ENCODE measurements at places on chromosomes 2 and 18.

GRCh38 chr18:9849407-9850283, 36.1 kb upstream of the TXNDC2 start:
- peak; percentile 48 for DNase-seq

DNA sequence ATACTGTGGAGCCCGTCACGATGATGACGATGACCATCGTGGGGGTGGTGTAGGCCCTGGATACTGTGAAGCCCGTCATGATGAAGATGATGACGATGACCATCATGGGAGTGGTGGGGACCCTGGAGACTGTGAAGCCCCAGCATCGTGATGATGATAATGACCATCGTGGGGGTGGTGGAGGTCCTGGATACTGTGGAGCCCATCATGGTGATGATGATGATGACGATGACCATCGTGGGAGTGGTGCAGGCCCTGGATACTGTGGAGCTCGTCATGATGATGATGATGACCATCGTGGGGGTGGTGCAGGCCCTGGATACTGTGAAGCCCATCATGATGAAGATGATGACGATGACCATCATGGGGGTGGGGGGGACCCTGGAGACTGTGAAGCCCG, 81.0 kb upstream of the SALL3 start:
- no peak for DNase-seq

GRCh38 chr2:85400023-85400422, 10.1 kb downstream of the CAPG start:
- DNase-seq, result no peak

DNA sequence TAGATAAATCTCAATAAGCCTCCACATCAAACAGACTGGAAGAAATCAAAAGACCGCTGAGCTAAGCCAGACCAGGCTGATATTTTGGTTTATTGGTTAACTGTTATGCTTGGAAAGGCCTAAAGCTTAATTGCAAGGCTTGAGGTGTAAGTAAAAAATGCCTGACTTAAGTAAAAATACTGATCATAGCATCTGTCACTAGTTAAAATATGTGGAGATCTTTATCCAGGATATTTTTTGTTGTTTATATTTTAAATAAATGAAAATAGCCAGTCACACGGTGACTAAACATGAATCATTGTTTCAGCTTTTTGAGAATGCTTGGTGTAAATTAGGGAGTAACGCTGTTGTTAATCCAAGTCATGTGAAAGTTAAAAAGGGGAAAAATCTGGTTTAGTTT, 127.9 kb downstream of the THADA start:
- DNase-seq, result peak; percentile 91

DNA sequence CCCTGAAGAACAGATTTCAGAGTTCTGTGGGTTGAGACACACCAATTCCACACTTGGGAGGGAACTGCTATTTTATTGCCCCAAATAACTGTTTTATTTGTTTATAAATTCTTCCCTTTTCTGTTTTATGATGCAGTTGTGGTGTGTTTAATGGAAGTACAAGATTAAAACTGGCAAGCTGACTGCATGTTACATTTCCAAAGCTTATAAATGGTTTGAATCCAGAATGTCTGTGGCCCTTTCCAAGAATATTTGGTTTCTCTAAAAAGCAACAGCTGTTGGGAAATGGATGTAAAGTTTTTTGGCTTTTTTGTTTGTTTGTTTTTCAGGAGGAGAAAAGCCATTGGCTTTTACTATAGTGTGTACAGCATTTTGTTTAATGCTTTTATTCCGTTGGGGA, 234.5 kb downstream of the MTX2 start:
- peak; percentile 71 for DNase-seq

DNA sequence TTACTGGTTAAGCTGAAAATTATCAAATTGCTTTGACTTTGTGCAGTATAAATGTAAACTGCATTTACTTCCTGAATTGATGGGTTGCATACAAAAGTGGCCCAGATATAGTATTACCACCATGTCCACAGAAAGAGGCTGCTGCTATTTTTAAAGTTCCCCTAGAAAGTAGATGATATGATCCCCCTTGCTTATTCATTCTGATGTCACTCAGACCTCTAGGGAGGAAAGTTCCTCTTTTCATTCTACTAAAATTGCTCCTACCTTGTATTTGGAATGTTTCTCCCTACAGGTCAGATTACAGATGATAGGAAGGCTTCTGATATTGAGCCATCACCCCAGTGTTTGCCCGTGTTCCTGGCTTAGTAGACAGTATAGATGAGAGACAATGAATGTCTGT, 247.6 kb upstream of the TNP1 start:
- DNase-seq, result no peak

DNA sequence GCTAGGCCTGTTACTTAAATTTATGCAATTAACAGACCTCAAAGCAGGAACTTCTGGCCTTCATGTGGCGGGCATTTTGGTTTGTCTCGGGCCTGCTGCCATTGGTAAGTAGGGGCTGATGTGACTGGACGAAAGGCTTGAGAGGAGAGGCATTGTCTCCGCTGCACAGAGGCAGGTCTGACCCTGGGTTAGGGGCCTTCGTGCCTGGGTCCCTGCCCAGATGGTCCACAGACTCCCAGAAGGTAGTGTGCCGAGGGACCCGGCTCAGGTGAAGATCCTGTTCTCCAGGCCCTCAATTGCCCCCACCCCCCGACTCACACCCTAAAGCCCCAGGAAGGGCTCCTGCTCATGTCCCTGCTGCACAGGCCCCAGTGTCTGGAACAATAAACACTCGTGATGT, 764.9 kb downstream of the TMEM182 start:
- DNase-seq, result no peak
